NCI-H345 (cell line): ENCODE measurements at places on chromosomes 7 and 10.

- DNase-seq, result no peak
Measured at GRCh38 chr10:12733271-12733670, 268.2 kb downstream of the CCDC3 start.

DNA sequence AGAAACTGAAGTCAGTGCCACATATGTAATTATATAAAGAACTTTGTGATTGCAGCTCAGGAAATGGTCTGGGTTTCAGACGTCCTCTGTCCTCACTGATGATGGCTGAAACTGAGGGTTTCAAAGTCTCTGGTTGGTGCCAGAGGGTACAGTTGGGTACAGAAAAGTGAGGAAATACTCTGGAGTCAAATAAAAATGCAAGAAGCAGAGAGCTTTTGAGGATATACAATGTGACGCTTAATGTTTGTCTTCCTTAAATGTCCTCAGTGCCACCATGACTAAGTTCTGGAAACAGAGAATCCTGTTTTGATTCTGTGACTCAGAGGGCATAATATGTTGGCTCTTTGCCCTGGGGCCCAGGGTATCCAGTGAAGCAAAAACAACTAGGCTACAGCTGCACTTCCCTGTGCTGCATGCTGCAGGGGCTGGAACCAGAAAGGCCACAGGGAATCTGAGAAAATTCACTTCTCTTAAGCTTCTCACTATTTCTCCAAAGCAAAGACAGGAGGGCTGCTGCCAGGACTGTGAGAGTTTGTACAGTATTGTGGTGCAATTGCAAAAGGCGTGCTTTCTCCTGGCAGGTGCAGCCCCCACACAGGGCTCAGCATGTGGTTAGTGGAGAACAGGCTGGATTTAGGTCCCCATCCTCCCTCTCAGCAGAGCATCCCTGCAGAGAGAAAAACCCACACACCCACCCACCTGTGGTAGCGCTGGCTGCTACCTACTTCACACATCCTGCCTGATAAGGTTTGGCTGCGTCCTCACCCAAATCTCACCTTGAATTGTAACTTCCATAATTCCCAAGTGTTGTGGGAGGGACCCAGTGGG is 169.5 kb upstream of the SVIL start:
- DNase-seq, result peak; percentile 85

- no peak for DNase-seq
Measured at GRCh38 chr7:142407939-142408570, 150.2 kb upstream of the PRSS58 start.

DNA sequence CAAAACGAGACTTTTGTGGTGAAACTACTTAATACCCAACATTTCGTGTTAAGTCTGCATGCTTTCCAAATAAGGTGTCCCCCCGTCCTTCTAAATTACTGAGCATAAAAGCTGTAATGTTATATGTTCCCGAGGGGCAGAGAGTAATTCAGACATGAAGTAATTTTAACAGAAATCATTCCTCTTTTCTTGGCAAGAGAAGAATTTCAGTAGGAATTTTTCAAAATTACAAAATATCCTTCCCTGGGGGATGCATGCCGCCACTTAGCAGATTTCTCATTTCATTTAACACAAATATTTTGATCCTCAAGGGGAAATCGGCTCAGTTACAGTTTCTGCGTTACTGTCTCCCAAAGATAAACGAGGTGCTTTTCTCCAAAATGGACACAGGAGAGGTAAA is 213.2 kb upstream of the RHOBTB1 start:
- no peak for DNase-seq

DNA sequence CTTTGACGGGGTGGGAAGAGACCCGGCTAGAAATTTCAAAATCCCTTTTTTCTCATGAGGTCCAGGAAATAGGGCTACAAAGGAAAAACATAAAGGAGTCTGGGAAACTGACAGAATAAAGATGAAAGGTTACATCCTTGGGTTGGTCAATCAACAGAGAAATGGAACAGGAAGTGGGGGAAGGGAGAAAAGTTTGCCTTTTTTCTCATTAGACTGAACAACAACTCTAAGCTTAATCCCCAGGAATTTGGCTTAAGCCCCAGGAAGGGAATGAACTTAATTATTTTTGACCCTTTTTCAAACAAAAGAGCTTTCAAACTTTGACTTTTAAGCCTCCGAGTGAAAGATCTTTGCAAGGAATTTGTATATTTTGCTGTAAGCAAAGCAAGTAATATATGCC is 32.7 kb downstream of the LGI1 start:
- no peak for DNase-seq

GRCh38 chr10:718143-718700 is 28.8 kb upstream of the DIP2C start:
- DNase-seq, result no peak

GRCh38 chr7:55190511-55191160 is 171.8 kb downstream of the EGFR start:
- no peak for DNase-seq

- no peak for DNase-seq
Measured at GRCh38 chr10:86099542-86100334, 266.9 kb downstream of the GRID1 start.

DNA sequence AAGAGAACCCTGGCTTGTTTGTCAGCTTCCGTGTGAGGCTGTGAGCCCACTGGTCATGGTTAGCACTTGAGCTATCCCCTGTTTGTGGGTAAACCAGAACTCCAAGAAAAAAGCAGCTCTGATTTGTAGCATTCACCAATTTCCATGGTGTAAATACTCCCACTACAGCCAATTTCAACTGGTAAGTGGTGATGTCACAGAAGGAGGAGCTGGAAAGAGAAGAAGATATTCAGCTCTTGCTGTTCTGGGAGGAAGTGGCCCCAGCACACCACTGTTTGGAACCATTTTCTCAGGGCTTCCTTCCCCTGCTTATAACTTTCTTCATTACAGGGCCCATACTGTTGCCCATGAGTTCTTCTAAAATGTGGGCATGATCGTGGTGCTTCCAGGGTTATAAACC is 500.1 kb upstream of the ZMIZ1 start:
- no peak for DNase-seq

DNA sequence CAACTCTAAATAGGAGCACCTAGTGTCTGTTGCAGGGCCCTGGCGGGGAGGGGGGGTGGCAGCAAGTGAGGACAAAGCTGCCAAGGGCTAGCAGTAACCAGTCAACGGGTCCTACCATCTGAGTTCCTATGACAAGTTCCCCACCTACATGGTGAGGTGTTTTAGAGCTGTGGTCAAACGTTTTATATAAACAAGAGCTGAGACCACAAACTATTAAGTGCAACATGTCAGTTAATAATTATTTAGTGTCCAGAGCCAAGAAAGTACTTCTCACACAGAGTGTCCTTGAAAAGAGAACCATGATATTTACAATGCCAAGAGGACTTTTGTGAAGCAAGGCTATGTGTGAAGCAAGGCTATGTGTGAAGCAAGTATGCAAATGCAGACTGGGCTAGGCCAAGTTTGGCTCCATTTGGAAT is 434.7 kb downstream of the TNS3 start:
- DNase-seq, result no peak

DNA sequence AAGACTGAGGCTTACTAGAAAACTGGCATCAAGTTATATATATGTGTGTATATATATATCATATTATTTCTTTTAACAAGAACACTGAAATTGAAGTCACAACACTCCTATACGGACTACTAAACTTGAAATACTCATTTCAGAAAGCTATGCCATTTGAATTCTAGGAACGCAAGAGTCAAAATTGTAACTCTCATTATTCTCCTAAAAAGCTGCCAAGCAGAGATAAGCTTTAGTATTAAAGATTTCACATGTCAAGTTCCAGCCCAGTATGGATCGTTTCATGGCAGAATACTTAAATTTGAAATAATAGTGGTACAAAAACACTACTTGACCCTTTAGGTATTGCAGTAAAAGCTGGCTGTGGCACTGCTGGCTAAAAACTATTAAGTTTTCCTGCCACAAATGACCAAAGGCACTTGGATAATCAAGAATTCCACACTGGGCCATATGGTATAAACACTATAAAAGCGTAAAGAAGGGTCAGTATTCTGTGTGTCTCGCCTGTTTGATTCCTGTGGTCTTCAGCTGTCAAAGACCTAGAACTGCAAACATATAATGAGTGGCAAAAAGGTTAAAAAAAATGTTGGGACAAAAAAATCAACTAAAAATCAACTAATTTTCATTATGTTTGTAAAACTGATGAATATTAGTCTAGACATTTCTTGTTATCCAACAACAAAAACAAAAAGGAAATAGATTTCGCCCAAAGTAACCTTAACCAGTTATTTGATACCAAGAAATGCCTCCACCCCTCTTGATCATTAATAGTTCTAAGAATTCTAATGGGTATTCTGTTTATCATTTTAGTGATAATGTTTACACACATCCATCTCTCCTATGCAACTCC is 2.4 kb downstream of the CCDC71L start:
- no peak for DNase-seq

GRCh38 chr10:43700306-43700705 is 51.6 kb upstream of the ZNF32 start:
- no peak for DNase-seq

- DNase-seq, result no peak
Measured at GRCh38 chr10:117565068-117565467, 22.5 kb downstream of the EMX2 start.

GRCh38 chr10:61464461-61465170 is 11.4 kb upstream of the TMEM26 start:
- no peak for DNase-seq

GRCh38 chr7:42219447-42219846 is 17.6 kb downstream of the GLI3 start:
- no peak for DNase-seq

DNA sequence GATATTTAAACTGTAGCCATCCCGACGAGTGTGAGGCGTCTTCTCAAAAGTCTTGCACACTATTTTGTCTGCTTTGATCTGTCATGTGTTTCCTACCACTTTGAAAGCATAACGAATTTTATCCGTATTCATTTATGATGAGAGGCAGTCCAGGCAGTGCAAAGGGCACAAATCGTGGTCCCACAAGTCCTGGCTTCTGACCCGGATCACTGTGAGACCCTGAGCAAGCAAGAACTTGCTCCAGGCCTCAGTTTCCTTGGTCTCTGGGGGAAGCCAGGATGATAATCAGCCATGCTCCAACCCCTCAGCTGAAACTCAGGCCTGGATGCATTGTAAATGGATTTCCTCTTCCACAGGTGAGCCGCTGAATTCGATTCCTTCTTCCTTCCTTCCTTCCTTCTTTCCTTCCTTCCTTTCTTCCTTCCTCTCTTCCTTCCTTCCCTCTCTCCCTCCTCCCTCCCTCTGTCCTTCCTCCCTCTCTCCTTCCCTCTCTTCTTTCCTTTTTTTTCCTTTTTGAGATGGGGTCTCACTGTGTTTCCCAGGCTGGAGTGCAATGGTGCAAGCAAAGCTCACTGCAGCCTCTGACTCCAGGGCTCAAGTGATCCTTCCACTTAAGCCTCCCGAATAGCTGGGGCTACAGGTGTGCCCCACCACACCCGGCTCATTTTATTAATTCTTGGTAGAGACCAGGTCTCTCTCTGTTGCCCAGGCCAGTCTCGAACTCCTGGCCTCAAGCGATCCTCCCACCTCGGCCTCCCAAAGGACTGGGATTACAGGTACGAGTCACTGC is 18.4 kb upstream of the ZKSCAN1 start:
- no peak for DNase-seq

DNA sequence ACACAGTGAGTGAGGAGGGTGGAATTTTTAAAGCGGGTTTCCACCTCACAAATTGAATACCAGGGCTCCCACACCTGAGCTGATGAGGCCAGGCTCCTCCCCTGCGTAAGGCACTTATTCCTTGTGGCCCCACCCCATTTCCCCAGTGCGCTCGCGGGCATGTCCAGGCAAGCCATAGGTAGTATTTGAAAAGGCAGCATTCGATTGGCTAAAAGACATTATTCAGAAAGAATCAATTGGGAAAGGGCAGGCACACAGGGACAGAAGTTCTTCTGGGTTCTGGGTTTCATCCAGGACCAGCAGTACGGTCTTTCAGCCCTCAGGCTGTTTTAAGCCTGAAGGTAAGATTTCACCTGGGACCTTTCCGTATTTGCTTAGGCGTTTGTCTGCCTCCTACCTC is 222.3 kb downstream of the BBS9 start:
- no peak for DNase-seq

- peak; percentile 33 for DNase-seq
Measured at GRCh38 chr10:79070606-79071395, 2.0 kb downstream of the ZMIZ1 start.

- DNase-seq, result no peak
Measured at GRCh38 chr7:117178600-117178999, 144.3 kb downstream of the WNT2 start.

DNA sequence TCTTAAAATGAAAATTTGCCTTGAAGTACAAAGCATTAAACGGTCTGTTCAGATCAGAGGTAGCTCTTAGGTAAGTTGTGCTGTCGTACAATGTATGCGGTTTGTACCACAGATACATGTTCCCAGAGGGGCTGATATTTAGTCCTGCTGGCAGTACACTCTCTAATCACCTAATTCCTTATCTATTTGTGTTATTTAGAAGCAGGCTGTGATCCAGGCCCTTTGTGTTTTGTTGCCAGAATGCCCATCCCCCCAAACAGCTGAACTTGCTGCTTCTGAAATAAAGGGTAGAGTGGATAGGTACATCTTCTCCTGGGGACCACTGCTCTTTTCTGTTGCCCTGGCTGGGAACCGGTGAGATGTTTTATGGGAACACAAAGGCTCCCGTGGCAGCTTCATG is 84.5 kb downstream of the SND1 start:
- no peak for DNase-seq

DNA sequence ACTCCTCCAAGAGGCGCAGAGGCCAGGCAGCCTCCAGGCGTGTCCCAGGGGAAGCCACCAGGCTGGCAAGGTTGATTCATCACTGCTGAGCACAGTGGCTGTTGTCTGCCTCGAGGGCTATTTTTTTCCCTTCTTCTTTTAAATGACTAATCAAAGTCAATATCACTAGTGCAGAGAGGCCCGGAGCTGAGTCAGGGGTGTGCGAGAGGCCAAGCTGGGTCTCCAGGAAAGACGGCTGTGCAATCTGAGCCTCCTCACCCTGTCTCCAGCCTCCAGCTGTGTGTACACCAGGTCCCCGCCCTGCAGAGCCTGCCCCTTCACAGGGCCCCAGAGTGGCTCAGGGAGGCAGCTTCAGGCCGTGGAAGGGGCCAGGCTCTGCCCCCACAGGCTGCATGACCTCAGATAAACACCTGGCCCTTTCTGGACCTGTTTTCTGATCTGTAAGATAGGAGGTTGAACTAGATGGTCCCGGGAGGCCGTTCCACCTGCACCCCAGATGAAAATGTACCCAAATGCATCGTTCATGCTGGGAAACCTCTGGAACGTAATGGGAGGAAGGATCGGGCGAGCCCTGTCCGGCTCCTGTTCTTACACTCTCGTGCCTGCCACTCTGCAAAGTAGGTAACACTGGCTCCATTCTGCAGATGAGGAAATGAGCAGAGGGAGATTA is 3.7 kb downstream of the STX1A start:
- DNase-seq, result peak; percentile 80

GRCh38 chr10:124676416-124677062 is 67.6 kb downstream of the FAM53B start:
- no peak for DNase-seq
